ENCODE measurements at places on chromosomes 1 and 21.

DNA sequence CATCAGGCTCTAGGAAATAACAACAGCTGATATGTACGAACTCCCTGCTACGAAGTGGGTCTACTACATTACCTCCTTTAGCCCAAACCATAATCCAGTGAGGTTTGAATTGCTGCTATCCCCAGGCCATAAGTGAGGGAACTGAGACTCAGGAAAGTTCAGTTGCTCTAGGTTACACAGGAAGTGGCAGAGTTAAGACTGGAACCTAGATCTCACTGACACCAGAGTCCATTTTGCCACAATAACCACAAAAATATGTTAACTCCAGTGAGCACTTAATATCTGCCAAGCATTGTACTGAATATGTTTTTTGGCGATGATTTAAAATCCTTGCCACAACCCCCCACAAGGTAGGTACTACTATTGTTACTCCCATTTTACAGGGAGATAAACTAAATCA is 8.9 kb upstream of the TADA1 start:
- DNase-seq, result no peak

DNA sequence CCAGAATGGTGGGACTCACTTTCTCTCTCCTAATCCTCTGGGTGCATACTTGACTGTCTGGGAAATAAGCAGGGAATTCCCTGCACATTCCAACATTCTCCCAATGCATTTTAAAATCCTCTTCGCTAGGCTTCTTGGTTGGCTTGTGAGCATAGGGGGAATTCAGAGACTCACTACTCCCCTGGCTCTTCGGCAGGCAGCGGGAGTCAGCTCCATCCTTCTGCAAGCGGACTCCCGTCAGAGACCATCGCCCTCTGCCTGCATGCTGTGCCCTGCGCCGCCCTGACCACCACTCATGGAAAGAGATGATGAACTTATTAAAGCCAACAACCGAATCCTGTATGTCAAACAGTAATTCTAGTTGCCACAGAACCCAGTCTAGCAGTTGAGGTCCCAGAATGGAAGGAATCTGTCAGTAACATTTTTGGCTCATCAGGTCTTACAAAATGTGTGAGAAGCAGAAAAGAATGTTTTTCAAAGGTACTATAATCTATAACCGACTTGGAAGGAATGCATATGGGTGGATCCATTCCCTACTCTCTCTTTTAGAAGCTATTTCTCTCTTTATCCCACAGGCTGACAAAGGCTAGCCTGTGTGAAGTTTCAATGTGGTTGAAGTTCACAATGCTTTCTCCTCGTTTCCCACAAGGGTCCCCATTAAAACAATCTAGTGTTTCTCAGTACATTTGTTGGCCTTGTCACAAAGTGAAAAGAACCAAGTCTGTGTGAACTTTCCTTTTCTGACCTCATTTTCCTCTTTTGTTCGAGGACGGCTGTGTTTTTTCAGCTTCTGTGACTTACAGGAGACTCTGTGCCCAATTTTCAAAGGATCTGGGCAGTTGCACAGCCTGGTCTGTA is 119.1 kb upstream of the ADAR start:
- DNase-seq, result no peak

DNA sequence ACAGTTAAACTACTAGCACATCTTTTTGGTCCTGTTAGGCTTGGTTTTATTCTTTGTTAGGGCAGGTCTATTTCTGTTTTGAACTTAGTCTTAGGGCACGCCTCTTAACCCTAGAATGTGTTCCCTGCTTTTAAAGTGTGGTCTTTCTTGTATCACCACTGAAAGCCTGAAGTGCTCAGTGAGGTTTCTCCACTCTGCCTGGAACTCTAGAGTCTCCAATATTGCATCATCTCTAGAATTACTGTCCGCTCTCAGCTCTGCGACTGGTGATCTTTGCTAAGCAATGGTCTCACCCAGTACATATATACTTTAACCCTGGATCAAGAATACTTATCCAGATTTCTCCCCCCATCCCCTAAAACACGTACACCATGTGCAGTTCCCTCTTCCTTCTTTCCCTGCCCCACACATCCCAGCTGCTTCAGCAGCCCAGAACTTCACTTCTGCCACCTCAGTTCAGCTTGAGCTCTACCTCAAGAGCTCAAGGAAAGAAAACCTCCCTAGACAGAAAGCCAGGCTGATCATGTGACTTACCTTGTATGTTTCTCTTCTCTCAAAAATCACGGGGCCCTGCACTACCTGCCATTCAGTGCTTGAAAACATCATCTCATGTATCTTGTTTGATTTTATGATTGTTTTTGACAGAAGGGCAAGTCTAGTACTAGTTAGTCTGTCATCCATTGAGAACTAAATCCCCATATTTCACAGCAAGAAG is 59.9 kb downstream of the TENT5C start:
- DNase-seq, result no peak

DNA sequence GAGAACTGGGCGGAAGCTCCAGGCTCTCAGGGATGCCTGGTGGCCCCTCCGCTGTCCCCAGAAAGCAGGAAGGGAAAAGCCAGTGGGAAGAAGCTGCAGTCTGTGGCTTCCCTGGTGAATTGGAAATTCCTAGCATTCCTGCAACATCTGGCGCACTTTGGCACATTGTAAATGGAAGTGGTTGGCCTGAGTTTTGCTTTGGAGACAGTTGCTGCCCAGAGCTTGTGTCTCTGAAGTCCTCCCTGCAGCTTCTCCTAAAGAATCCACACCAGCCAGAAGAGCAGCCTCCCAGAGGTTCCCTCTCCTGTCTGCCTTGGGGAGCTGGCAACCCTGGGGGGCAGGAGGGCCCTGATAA is 48.2 kb downstream of the ARHGEF10L start:
- no peak for DNase-seq

GRCh38 chr1:213984387-213985208 is 3.2 kb upstream of the PROX1 start:
- no peak for DNase-seq

GRCh38 chr1:228013935-228014930 is 7.4 kb downstream of the WNT3A start:
- no peak for DNase-seq

DNA sequence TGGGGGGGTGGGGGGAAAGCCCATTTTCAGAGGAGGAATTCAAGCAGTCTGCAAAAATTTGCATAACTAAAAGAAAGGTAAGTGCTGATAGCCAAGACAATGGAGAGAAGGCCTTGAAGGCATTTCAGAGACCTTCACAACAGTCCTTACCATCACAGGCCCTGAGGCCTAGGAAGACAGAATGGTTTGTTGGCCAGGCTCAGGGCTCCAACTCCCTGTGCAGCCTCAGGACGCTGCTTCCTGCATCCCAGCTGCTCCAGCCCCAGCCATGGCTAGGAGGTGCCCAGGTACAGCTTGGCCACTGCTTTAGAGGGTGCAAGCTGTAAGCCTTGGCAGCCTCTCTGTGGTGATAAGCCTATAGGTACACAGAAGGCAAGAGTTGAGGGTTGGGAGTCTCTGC is 571.6 kb downstream of the MATN1 start:
- DNase-seq, result no peak

GRCh38 chr1:195584870-195585624 is 1023.2 kb downstream of the KCNT2 start:
- DNase-seq, result no peak

- DNase-seq, result no peak
Observed at GRCh38 chr1:15016526-15016925, 137.0 kb upstream of the TMEM51 start.

DNA sequence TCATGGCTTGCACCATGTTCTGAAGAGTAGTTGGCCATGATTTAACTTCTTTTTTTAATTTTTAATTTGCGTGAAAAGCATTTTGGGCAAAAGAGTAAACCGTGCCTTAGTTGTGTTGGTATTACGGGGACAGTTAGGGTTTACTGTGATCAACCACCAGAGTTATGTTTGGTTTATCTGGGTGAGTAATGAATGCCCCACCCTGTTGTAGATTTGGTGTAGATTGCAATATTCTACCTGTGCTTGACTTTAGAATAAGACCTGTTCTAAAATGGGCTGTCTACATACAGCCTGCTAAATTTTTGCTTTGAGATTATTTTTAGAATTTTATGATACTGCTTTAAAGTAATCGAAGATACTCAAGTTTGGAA is 1.4 kb downstream of the USP25 start:
- no peak for DNase-seq

GRCh38 chr1:14613926-14614325 is 15.4 kb downstream of the KAZN start:
- DNase-seq, result no peak

DNA sequence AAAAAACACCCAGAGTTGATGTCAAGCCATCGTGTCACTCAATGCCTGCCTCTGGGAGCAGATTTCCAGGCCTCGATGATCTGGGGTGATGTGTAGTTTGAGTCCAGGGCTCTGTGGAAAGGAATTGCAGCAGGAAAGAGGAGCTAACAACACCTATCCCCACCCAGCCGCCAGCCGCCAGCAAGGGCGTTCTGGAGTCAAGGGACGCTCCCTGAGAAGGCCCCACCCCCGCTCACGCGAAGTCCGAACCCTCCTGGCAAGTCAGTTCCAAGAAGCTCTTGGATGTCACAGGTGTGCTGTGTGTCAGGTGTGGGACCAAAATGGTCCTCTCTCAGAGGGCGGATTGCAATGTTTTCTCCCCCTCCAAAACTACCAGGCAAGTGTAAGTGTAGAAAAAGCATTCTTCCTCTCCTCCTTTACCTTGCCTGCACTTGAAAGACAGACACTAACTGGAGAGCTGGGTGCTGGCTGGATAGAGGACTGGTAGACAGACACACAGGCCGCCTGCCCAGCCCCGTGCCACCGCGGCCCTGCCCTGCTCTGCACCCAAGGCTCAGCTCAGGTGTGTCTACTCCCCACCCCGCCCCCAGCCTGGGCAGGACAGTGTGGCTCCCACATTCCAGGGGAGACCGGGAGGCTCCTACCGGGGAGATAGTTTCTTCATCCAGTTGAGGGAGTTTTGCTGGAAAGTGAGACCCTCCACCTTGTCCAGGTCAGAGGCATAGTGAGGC is 8.5 kb downstream of the AGT start:
- no peak for DNase-seq
